T-cell (primary cell): ENCODE measurements at places on chromosomes 1 and 21.

- DNase-seq: no peak
These were observed 371 bp downstream of the ZMPSTE24 start for GRCh38 chr1:40258445-40258769.

- no peak for DNase-seq
These were observed 52.5 kb downstream of the SH3BGR start for GRCh38 chr21:39504230-39504629.

DNA sequence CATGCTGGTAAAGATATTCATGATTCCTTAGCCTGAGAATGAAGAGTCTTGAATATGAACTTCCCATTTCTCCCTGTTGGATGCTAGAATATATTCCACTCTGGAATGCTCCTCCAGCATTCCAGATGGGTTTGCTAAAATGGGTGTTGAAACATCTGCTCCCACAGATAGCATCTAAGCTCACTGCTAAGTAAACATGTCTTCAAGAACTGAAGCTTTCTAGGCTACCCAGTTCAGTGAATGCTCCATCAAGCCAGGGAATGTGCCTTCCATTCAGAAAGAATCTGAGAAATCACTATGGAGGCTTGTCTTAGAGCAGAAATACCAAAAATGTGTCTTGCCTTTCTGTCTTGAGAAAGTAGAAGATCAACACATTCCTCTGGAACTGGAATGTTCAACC is 81.1 kb downstream of the TNFSF18 start:
- DNase-seq: no peak

DNA sequence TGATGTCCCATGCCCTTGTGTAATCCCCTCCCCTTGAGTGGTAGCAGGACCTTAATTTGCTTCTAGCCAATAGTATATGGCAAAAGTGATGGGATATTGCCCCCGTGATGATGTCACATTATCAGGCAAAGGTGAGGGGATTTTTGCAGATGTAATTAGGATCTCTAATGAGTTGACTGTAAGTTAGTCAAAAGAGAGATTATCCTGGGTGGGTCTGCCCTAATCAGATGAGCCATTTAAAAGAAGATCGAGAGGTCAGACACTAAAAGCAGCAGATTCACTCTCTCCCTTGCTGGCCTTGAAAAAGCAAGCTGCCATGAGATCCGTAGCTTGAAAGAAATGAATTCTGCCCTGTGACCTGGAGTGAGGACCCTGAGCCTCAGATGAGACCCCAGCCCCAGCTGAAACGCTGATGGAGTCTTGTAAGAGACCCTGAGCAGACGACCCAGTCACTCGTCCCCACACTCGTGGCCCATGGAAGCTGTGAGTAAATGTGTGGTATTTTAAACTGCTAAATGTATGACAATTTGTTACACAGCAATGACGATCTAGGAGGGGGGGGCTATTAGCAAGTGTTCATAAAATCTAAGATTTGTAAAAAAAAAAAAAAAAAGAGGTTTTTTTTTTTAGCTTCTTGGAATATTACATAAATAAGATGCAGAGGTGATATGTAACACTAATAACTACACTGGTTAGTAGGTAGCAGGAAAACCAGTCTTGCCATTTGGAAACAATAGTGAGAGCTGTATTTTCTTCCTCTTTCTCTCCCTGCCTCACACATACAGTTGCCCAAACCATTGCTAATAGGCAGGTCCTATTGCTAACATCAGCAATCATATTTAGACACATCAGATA is 50.3 kb upstream of the TARBP1 start:
- DNase-seq: no peak

DNA sequence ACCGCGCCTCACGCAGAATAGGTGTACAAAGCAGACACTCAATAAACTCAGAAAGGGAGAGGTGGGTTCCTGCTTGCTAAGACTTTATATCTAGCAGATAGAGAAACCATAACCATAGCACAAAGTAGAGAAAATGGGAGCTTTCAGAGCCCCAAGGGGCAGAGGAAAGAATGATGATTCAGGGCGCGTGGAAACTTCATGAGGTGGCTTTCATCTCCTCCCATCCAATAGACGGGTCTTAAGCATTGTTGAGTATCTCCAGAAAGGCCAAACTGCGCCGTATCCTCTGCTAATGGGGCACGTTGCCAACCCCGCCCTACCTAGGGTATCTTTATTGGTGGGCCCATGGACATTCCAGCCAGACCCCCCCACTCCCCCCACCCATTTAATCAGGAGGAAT is 778 bp upstream of the MIXL1 start:
- no peak for DNase-seq

GRCh38 chr1:23878668-23879067 is 10.6 kb upstream of the FUCA1 start:
- no peak for DNase-seq

GRCh38 chr1:159970932-159971342 is 16.9 kb upstream of the SLAMF9 start:
- DNase-seq: no peak

DNA sequence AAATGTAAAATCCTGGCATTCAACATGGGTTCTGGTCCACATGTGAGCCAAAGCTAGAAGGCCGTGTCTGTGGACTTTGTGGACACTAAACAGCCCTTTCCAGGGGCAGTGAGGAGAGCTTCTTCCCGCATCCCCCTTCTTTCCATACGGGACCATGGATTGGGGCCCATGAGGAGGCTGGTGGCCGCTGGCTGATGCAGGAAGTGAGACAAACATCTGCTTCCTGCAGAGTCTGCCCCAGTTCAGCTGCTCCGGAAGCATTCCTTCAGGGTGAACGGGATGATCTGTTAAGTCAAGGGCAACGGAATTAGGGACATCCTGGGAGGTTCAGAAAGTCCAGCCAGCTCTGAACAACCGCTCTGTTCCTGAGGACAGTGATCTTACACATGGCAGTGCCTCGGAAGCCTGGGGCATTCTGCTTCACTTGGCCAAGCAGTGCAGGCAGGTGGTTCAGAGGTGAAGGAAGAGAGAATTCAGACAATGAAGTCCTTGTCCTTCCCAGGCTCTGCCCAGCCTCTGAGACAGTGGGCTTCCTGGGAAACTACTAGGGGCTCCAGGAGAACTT is 1.5 kb downstream of the CA6 start:
- no peak for DNase-seq

GRCh38 chr1:68151690-68152089 is 80.6 kb downstream of the WLS start:
- no peak for DNase-seq

- DNase-seq: no peak
These were observed 354.6 kb downstream of the SEC16B start for GRCh38 chr1:177615251-177615650.

- DNase-seq: no peak
These were observed 684 bp upstream of the MRPL20 start for GRCh38 chr1:1407636-1408318.

DNA sequence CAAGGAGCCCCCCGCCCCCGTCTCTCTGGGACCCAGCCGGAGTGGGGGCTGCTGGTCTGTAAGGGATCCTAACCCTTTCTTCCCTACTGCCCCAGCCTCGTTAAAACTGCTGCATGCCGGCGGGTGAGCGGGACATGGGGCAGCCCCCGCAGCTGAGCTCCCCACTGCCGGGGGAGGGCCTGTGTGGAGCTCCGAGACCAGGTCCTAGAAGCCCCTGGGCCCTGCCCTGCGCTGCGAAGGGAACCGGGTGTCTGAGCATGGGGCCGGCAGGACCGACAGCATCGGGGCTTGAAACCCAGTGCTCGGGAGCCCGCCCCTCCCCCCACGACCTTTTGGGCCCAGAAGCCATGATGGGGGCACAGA is 9.2 kb upstream of the COL6A1 start:
- no peak for DNase-seq

DNA sequence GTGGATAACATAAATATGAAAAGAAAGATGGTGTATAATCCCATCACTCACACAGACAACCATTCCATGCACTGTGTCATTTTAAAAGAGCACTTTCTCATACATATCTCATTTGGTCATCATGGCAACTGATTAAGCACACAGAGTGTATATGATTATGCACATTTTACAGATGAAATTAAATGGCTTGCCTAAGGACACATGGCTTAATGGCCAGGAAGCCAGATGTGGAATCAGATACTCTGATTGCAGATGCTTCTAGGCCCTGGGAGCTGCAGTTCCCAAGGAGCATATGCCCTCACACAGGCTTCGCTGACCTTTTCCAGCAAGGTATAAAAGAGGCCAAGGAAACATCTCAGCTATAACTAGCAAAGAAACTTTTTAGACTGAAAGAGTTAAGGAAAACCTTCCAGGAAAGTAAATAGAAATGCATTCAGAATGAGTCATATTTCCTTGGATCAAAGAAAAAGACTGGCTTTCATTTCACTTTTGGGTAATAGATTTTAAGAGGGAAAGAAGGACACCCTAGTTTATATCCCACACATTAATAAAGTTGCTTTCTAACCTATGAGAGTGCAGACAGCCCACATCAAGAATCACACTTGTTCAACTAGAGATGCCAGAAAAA is 19.6 kb upstream of the FAM89A start:
- no peak for DNase-seq

DNA sequence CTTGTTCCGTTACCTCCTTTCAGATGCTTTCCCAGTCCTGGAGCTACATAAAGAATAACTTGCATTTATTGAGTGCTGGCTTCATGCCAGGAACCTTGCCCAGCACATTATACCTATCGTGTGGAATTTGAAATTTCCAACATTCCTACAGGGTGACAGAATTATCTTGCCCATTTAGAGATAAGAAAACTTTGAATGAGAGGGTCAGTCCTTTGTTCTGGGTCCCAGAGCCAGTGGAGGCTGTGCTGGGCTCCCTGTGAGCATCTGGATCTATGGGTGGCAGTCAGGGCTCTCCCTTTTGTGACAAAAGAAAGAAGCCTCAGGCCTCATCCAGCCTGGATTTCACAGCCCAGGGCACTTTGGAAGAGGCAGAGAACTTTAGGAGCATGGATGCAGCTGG is 3.2 kb downstream of the GSTM4 start:
- no peak for DNase-seq

- DNase-seq: no peak
These were observed 120.2 kb downstream of the GREM2 start for GRCh38 chr1:240491796-240492195.

DNA sequence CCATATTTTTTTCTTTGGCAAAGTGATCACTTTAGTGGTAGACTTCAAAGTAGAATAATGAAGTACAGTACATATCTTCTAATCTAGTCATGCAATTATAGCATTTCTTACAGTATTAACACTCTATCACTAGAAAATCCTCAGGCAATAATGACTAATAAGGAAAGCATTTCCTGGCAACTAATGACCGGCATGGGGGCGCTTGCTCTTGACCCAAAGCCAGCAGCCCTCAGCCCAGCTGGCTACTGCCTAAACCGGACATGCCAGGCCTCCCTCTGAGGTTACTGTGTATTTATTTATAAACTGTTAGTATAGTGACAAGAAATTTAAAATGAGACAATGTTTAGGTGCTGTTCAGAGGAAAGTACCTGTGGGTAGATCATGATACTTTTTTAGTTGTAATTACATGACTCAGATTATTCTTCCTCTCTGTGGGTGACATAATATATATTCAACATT is 633.8 kb downstream of the PTPRC start:
- DNase-seq: no peak

DNA sequence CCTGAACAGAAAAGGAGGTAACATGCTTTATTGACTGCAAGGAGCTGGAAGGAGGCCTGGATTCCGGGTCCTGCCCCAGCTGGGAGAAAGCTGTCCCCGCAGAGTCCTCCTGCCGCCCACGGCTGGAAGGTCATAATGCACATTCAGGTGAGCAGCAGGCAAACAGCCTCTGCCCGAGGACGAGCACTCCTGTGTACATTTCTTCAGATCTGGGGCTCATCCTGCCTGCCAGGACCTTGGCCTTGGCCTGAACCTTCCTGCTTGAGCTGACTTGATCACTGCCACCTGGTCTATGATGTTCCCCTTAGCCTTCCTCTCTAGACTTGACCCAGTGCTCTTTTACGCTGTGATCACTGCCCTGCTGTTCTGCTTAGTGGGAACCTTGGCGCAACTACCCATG is 17.9 kb upstream of the ZNF436 start:
- DNase-seq: no peak

DNA sequence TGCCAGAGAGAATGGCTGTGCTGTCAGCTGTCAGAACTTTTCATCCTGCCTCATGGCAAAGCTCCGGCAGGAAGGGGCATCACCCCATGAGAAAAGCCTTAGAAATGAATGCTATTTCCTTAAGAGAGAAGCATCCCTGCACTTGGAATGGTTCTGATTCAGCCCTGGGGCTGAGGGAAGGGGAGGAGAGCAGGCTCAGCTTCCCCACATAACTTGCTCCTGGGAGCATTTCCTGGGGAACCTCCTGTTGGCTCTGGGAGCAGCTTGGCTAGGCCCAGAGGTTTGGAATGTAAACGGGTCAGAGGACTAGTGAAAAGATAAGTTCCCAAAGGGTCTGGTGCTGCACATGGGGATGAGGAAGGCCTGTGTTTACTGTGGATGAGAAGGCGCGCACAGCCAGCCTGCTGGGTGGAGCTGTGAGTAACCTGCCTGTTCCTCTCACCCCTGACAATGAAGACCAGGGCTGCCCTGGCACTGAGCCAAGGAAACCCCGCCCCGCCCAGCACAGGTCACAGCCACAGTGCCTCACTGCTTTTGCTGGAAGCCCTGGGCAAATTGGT is 5.0 kb downstream of the PRELP start:
- DNase-seq: no peak

DNA sequence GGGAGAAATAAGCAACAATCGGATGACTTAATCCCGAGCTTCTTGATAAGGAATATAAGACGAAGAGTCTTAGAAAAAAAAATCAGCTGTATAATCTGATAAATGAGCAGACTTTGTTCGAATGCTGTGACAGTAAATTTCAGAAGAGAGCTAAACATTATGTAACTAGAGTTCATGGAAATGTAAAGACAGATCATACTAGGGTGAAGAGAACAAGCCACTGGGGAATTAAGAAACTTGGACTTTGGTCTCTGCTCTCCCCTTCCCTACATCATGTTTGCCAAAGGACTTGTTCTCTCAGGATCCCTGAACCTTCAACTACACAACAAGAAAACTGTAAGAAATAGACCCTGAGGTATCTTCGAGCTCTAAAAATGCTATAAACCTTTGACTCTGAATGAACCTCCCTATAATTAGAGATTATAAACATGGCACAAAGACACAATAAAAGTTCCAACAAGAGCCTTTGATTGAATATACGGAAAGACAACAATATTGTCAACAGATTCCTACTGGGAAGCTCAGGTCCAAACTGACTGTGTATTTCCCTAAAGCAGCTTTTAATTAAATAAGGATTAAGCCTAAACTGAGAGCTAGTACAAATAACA is 27.5 kb downstream of the FRRS1 start:
- DNase-seq: no peak

GRCh38 chr1:150142083-150142482 is 7.6 kb upstream of the PLEKHO1 start:
- DNase-seq: no peak

DNA sequence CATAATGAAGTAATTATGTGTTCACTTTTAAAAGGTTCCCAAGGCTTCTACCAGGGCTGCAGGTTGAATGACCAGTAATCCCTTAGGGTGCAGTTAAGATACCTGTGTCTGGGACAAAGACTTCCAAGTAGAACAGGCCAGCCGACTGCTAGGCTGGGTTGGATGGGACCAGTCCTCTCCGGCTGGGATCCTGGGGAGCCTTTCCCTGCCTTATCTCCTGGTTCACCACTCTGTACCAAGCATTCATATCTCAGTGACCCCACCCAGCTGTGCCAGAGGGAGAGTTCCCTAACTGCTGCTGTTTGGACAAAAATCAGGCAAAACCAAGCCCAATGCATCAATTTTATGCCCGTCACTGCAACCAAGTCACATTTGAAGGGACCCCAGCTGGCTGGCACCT is 116.2 kb upstream of the ATP1A1 start:
- DNase-seq: no peak

- no peak for DNase-seq
These were observed 8.1 kb downstream of the CD247 start for GRCh38 chr1:167510244-167510643.
